ENCODE measurements at places on chromosomes 1 and 21. TPM values are rescaled to one million over a fixed set of nuclear protein-coding genes. Genes with fewer than 3 reads are reported as not detected.

FAM167B gene
- 0.44 TPM for total RNA-seq

DNA sequence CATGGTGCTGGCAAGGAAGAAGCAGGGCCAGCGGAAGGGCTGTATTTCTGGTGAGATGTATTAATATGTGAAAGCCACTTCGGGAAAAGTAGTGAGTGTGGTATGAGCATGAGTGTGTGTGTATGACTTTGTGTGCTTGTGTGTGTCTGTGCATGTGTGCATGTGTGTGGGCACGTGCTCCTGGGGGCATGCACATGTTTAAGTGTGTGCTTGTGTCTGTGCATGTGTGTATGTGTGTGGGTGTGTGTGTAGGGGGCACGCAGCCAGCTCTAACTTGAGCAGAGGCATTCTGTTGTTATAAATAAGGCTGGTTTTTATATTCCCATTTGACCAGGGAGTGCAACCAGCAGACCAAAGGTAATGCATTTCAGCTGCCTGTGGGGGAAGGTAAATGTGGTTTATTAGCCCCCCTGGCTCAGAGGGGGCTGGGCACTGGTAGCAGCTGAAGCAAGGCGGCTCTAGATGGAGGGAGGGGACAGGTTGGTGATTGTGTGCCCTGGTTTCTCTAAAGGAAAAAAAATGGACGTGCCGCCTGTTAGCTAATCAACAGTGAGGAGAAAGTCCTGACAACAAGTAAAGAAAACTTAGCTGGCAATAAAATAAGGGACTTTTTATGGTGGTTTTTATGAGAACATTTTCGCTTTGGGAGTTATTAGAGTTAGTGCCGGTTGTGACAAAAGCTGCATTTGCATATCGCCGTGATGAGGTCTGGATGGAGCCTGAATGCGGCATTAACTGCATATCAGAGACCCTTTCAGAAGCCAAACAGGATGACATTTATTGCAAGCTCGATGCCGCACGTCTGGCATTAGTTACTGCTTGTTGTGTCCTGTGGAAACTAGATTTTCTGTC, 180.1 kb downstream of the CAMTA1 start:
- H3K27me3 ChIP-seq = peaks cover 2% of the 10 kb centered on the region
- no peaks in the 10 kb centered on the region for H3K36me3 ChIP-seq
- no peak for DNase-seq
- no peak overlapping the region for H3K4me3 ChIP-seq
- no peak overlapping the region for H3K27ac ChIP-seq
- H3K4me1 ChIP-seq = peaks cover 17% of the 10 kb centered on the region

DNA sequence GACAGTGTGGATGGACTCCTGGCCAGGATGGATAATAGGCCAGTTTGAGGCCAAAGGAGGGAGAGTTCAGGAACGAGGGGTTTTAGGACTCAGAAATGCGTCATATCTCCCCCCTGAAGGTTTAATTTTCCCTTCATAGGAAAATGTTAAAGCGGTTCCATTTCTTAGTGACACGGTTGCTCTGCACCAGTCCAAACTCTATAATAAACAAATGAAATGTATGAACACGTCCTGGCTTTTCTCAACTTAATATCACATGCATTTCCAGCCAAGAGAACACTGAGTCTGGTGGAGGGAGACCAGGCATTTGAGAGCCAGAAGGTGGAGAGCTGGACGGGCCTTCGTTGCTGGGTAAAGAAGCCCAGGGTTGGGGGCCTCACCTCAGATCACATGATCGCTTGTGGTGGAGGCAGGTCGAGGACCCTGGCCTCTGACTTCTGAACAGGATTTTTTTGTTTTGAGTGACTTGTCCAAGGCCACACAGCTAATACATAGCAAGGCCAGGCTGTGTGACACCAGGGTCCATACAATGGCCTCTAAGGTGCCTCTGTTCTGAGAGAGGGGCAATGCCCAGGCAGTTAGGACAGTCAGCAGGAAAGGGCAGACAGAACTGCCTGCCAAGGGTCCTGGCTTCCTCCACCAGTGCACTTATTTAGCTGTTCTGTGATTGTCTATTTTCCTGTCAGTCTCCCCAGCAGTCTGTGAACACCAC, 11.4 kb downstream of the SLC1A7 start:
- H3K27ac ChIP-seq = no peak overlapping the region
- no peak for DNase-seq
- H3K4me1 ChIP-seq = no peaks in the 10 kb centered on the region
- H3K27me3 ChIP-seq = no peaks in the 10 kb centered on the region
- no peak overlapping the region for H3K4me3 ChIP-seq

F11R gene
- total RNA-seq = 18.4 TPM

- no peak overlapping the region for H3K27ac ChIP-seq
- no peaks in the 10 kb centered on the region for H3K4me1 ChIP-seq
- no peaks in the 10 kb centered on the region for H3K36me3 ChIP-seq
- peaks cover 2% of the 10 kb centered on the region for H3K27me3 ChIP-seq
- DNase-seq = no peak
- no peak overlapping the region for H3K4me3 ChIP-seq
Measured at GRCh38 chr1:230808281-230808872, 59.9 kb downstream of the C1orf198 start.

All from CD4-positive, CD25-positive, alpha-beta regulatory T cell (primary cell).